ENCODE measurements at places on chromosomes 6 and 20. TPM values are rescaled to one million over a fixed set of nuclear protein-coding genes. Genes with fewer than 3 reads are reported as not detected.

GRCh38 chr6:27800731-27801373 is 111.3 kb downstream of the OR2B2 start:
- DNase-seq, result no peak

GRCh38 chr6:4105980-4106536 is 27.1 kb upstream of the FAM217A start:
- no peak for DNase-seq

DNA sequence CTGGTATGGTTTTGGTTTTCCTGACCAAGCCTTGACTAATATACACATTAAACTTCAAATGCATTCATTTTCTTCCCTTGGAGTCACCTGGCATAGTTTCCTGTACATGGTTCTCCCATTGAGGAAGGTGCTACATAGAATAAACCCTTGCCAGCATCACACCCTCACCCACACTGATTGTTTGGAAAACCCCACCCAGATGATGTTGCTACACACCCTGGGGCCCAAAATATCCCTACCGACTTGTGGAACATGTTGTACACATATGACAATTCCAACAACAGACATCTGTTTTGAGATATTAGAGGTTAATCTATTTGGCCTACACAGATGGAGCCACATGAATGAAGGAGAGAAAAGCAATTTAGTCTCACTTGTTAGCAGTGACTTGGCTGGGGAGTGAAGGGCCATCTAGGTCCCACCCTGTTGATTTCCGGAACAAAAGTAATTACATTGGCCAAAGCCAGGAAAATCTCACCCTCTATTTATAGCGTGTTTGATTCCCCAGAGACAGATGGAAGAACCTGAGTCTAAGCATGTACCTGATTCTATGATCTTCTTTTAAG is 606.0 kb upstream of the BTBD3 start:
- no peak for DNase-seq

DNA sequence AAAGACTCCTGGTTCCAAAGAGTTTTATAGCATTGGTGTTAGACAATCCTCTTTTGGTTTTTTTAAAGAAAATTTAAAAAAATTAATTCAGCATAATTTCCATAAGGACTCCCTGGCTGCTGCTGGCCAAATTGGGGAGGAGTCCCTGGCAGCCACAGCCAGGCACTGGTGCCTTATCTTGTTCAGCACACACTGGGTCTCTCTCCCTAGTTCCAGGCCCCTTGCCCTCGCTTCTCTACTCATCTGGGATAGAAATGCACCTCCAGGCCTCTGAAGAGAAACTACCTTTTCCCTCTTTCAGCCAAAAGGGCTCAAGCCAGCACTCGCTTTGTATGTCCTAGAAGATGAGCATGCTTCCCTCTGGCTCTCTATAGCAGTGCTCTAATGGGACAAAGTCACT is 13.4 kb upstream of the MAPK13 start:
- no peak for DNase-seq

- DNase-seq, result no peak
Measured at GRCh38 chr20:62742979-62743776, 34.5 kb downstream of the NTSR1 start.

Gene PSMF1
- 138 TPM for polyA plus RNA-seq

Gene DNAH8
- 0.17 TPM for polyA plus RNA-seq

Gene OR2H2
- not detected for polyA plus RNA-seq

Gene SLC16A10
- polyA plus RNA-seq, result 26.0 TPM

Data from right renal pelvis (tissue), 4 donors.